ENCODE measurements at places on chromosomes 4 and X.

DNA sequence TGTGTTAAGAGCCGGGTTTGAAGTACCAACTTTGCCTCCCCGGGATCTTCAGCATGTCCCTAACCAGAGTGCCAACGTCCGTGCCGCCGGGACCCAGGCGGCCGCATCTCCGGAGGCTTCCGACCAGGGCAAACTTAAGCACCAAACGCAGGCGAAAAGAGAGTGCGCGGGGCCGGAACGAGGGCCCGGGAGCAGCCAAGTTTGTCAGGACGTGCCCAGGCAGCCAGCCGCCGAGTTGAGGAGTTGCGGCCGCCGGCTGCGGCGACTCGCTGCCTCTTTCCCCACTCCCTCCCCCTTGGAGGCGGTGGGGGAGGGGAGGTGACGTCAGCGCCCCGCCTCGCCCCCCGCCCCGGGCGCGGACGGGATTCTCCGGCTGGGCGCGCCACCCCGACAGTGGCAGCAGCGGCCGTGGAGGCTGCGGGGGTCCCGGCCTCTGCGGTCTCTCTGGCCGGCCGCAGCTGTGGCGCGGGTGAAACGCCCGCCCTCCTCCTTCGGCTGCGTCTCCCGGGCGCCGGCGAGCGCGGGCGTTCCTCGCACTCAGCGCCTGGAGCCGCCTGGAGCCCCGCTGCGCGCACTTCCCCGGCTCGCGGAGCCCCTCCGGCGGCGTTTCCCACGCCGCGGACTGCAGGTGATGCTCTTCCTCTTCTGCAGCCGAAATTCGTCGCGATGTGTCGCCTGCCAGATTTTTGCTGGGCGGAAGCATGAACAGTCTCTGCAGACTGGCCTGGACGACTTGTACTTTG, 2.9 kb upstream of the FAT1 start:
- DNase-seq = peak; percentile 81

GRCh38 chr4:128338634-128339355, 51.2 kb upstream of the PGRMC2 start:
- peak; percentile 98 for DNase-seq

DNA sequence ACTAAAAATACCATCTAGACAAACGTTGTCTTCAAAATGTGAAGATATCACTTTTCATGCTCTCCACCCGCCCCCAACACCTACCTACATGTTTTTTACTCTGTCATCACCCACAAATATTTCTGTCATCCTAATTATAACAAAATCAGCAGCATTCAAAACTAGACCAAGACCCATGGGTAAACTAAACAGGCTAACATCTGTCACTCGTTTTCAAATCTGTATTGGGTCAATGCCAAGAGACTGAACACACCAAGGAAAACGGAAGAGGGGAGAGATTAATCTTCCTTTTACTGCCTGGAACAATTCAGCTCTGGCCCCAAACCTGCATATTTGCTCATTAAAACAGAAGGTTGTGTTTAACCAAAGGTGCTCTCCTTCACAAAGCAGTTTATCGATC, 17.5 kb downstream of the FAM184B start:
- DNase-seq = no peak

DNA sequence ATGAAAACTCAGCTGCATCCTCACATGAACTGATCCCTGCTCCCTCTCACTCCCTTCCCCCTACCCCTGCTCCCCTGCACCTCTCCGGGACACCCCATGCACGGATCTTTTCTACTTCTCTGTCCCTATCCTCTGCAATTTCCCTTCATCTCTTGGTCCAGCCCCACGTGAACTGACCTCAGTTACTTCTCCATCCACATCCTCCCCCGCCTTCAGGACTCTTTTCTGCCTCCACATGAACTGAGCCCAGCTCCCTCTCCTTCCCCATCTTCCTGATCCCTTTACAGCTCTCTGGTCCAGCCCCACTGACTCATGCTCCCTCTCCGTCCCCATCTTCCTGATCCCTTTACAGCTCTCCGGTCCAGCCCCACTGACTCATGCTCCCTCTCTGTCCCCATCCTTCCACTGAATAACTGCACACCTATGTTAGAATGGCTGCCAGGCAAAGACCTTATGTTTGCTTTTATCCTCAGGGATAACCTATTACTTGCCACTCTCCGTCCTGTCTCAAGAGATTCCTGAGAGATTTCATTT, 5.6 kb downstream of the CETN2 start:
- DNase-seq = no peak

DNA sequence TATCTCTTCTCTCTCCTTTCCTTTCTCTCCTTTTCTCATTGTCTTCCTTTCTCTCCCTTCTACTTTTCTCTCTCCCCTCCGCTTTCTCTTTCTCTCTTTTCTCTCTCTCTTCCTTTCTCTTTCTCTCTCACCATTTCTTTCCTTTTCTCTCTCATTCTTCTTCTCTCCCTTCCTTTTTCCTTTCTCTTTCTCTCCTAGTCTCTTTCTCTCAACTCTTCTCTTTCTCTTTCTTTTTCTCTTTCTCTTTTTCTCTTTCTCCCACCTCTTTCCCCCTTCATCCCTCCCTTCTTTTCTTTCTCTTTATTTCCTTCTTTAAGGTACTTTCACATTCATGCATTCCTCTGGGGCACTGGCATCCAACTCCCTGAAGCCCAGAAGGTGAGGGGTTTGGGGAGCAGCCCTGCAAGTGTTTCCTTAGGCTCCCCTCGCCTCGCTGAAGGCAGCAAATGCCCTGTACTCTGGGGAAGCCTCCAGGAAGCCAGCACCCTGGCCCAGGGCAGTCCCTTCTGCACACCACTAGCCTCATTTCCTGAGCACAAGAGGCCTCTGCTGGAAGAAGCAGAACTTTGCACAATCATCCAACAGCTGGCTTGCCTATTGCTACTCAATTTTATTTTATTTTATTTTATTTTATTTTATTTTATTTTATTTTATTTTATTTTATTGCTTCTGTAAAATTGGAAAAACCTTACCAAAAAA, 124.2 kb downstream of the NFKB1 start:
- DNase-seq = peak; percentile 52

DNA sequence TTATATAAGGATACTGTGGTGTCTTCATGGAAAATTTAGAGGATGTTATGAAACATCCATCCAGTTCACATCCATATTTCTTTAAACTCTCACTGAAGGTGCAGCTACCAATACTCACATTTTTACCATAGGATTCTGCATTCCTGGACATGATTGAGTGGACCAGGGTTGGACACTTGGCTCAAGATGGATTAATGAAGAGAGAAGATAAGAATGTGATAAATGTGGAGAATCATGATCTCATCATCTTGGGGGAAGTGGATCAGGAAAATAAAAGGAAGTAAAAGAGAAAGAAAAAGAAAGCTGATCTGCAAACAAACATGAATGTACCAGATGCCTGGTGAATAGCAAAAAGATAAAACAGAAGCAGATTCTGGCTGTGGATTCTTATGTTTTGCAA, 175.4 kb downstream of the NPFFR2 start:
- no peak for DNase-seq

GRCh38 chr4:40232610-40233009, 35.8 kb downstream of the RHOH start:
- DNase-seq = no peak

- DNase-seq = no peak
Measured at GRCh38 chr4:59960143-59960542, 1240.0 kb upstream of the ADGRL3 start.

- DNase-seq = peak; percentile 18
Measured at GRCh38 chrX:51893931-51894696, 691 bp downstream of the MAGED1 start.

DNA sequence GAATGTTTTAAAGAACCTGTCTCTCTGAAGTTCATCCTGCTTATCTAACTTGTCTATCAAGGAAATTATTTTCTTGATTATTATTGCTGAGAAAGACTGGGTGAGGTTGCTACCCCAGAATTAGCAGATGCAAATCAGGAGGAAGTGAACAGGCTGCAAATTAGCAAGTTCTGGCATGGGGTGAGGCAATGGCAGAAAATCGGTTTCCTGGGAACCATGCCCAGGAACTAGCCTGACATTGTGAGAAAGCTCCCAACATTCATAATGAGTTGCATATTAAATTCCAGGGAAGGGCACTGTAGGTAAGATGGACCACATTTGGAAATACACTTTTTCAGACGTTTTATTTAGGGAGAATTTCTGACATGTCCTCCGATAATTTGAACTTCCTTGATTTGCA, 11.6 kb downstream of the ARSF start:
- peak; percentile 2 for DNase-seq

- DNase-seq = no peak
Measured at GRCh38 chrX:83819304-83819703, 41.6 kb upstream of the CYLC1 start.

- no peak for DNase-seq
Measured at GRCh38 chrX:32520789-32521188, 690.6 kb downstream of the DMD start.

GRCh38 chrX:43446752-43447151, 209.3 kb upstream of the MAOA start:
- no peak for DNase-seq

DNA sequence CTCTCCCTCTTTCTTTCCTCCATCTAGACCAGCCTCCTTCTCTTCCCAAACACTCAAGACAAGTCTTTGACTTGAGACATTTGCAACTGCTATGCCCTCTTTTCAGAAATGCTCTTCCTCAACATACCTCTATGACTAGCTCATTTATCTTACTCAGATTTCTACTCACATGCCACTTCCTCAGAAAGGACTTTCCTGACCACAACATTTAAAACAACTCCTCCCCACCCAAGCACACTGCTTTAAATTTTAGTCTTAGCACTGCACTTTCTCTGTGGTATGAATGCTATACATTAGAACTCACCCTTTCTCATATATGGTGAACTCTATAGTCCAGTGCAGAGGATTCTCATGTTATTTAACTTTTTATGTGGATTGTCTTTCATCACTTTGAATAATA, 28.4 kb upstream of the SULT1E1 start:
- DNase-seq = no peak

- DNase-seq = peak; percentile 13
Measured at GRCh38 chr4:130563185-130563888, 1467.4 kb downstream of the C4orf33 start.

DNA sequence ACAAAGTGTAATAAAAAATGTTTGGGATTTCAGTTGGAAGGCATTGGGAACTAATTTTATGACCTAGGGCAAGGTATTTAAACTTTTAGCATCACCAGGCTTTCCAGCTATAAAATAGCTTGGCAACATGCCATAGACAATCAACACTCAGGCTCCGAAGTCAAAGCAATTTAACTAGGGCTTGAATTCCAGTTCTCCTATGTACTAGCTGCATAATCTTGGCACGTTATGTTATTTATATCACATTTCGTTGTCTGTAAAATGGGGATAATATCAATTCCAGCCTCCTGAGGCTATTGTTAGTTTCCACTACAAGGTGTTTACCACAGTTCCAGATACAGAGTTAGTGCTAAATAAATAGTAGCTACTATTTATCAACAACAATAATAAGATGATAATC, 78.8 kb downstream of the DMD start:
- no peak for DNase-seq

DNA sequence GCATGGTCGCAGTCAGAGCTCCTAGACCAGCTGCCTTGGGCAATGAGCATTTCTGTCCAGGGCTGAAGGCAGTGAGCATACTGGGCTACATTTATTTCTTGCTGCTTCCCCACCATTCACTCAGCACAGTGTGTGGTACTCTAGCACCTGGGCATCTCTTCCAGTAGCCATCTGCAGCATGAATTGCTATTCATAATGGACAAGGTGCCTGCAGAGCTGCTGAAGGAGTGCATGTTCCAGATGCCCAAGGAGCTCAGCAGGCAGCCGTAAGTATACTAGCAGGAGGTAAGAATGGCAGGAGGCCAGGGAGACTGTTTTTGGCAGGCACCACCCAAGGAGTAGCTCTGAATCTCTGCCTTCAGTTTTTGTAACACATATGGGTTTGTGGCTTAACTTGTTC, 110.4 kb upstream of the RXFP1 start:
- no peak for DNase-seq

- DNase-seq = no peak
Measured at GRCh38 chr4:2930758-2931511, 32.3 kb downstream of the NOP14 start.

All from AG10803 (cell line).